T-helper 2 cell treated with Interferon-gamma antibody and Interleukin-4, amounts not matched to agents 5 μg/mL and 100 μg/mL, for 36 hours (primary cell): ENCODE measurements at places on chromosomes 3 and 15.

DNA sequence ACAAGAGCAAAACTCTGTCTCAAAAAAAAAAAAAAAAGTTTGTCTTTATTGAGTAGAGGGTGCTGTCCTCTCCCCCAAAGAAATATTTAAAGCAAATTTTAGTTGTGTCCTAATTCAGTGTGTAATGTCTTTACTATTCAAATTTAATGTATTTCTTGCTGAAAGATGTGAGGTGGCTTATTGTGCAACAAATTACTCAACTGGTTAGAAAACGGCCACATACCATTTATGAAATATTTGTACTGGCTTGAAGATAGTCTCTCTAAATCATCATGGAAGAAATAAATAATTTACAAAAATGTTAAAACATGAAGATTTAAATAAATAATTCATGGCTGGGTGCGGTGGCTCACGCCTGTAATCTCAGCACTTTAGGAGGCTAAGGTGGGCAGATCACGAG lies 63.0 kb downstream of the SLTM start:
- no peak for DNase-seq

GRCh38 chr15:72824112-72824511 lies 40.6 kb upstream of the ADPGK start:
- no peak for DNase-seq

DNA sequence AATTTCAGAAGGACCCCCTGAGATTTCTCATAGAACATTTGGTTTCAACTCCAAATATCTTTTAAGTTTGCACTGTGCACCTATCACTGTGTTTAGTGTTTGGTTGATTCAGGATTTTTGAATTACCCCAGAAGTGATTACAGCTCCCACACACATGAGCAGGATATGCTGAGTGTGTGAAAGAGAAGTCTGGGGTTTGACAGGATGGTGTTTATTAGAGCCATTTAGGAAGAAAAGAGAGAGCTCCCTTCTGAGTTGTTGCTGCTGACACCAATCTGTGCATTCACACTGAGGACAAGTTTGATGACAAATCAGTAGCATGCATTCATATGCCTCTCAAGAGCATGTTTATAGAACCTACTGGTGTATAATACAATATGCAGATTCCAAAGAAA lies 118.1 kb downstream of the RPL22L1 start:
- DNase-seq, result no peak

GRCh38 chr3:50202353-50203112 lies 2.5 kb upstream of the SLC38A3 start:
- no peak for DNase-seq

GRCh38 chr3:147383617-147384016 lies 22.7 kb downstream of the ZIC4 start:
- DNase-seq, result no peak

GRCh38 chr3:186308549-186308948 lies 53.5 kb downstream of the DGKG start:
- DNase-seq, result no peak
